SK-N-SH (cell line): ENCODE measurements at places on chromosomes 1 and 21. TPM values are rescaled to one million over a fixed set of nuclear protein-coding genes. Genes with fewer than 3 reads are reported as not detected.

DNA sequence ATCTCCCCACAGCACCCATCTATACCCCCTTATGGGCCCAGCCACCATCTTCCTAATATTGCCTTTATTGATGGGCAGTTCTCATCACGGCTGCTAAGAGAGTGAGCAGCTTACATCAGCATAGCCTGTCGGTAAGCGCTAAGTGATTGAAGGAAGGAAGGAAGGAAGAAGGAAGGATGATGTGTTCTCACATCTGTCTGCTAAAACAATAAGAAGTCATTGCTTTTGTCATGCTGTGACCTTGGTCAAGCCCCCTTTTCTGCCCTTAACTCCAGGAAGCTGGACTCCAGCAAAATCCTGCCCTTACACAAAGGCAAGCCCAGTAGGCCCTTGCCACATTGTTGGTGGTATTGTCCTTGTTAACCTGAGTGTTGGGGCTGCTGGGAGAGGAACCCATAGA is 165.0 kb downstream of the ETS2 start:
- no peaks in the 10 kb centered on the region for H3K4me1 ChIP-seq
- no peaks in the 10 kb centered on the region for H3K36me3 ChIP-seq
- H3K27me3 ChIP-seq: no peaks in the 10 kb centered on the region
- H3K27ac ChIP-seq: no peak overlapping the region

DNA sequence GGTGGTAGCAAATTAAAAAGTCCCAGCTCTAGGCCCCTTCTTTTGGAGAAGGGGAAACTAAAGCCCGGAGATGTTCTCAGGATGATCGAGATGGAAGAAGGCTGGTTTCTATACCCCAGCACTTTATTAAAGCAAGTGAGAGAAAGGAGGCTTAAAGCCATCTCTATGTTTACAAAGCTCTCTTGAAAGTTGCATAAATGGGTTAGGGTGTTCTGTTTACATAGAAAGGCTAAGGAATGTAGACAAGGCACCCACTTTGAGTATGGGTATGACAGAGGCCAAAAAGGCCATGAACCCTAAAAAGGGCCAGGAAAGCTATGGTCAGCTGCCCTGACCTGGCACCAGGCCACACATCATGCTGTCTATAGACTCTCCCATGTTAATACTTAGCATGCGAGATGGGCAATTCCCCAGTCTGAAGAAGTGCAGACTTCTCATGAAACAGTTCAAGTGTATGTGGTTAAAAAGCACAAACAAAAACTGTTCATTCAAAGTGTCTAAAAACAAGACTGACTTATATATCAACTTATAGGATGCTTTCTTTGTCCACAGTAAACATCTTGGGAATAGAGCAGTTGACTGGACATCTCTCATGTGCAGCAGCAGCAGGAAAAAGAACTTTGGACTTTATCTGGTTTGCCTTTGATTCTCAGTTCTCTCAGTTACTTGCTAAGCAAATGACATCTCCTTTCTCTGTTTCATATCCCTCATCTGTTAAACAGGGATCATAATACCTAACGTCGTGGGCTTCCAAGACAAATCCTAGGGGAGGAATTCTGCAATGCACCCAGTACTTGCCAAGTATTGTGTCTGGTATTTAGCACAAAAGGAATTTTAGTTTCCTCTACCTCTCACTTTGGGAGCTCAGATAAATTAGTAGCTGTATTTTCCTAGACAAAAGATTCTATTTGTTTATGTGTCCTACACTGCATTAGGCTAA is 521.6 kb downstream of the PLPP3 start:
- H3K4me3 ChIP-seq: no peak overlapping the region
- DNase-seq: no peak
- H3K27me3 ChIP-seq: no peaks in the 10 kb centered on the region

- H3K36me3 ChIP-seq: no peaks in the 10 kb centered on the region
- H3K27ac ChIP-seq: no peak overlapping the region
- no peak overlapping the region for H3K4me3 ChIP-seq
- DNase-seq: no peak
These were observed 5.2 kb downstream of the KCNQ4 start for GRCh38 chr1:40788561-40789341.

DNA sequence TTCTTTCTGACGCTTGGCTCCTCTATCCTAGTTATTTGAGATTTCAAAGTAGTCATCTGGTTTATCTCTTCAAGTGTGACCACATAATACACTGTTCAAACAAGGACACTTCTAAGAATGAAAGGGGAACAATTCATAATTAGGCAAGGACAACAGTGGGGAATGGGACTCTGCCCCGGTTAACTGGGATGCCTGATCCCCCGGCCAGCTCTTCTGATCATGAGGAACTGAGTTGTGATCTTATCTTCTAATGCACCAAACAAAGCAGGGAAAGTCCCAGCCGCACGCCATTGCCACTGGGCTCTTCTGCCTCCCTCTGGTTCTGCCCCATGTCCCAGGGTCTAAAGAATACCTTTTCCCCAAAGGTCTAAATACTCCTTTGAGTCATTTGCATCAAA is 158.2 kb upstream of the IRF2BP2 start:
- no peak overlapping the region for H3K27ac ChIP-seq
- no peaks in the 10 kb centered on the region for H3K27me3 ChIP-seq
- H3K36me3 ChIP-seq: no peaks in the 10 kb centered on the region
- H3K4me3 ChIP-seq: no peak overlapping the region
- DNase-seq: no peak
- peaks cover 12% of the 10 kb centered on the region for H3K4me1 ChIP-seq

DNA sequence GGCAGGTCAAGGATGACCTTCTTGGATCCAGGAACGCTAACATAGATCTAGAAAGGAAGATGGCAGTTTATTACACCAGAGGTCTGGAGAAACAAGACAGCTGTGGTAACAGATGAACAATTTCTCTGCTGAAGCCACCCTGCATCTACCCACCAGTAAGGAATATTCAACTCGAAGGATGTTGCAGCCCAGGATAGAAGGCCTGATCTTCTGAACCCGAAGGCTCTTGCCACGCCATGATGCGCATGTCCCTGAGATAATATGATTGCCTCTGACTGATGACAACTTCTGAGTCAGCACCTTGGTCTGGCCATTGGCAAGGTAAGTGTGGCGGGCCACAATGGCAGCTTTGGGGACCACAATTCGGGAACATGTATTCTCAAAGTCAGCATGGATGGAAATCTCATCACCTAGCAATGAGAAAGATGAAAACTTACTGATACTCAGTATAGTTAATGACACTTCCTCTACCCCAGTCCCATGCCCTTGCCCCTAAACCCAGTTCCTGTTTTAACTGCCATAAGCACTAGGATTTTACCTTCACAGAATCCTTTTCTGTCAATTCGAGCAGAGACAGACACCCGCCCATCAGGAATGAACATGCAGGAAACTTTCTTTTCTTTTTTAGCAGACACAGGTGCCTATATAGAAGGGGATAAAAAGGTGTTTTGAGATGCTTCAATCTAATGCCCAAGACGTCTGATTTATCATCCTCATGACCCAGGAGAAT is 1.8 kb downstream of the TXNIP start:
- H3K36me3 ChIP-seq: peaks cover 29% of the 10 kb centered on the region
- no peak for DNase-seq
- H3K27me3 ChIP-seq: no peaks in the 10 kb centered on the region
- peak overlapping the region; percentile 90 for H3K4me3 ChIP-seq
- H3K4me1 ChIP-seq: peaks cover 44% of the 10 kb centered on the region

- H3K4me3 ChIP-seq: no peak overlapping the region
- no peaks in the 10 kb centered on the region for H3K27me3 ChIP-seq
- H3K36me3 ChIP-seq: no peaks in the 10 kb centered on the region
- no peak overlapping the region for H3K27ac ChIP-seq
These were observed 72.8 kb downstream of the ETS2 start for GRCh38 chr21:38878379-38879179.

DNA sequence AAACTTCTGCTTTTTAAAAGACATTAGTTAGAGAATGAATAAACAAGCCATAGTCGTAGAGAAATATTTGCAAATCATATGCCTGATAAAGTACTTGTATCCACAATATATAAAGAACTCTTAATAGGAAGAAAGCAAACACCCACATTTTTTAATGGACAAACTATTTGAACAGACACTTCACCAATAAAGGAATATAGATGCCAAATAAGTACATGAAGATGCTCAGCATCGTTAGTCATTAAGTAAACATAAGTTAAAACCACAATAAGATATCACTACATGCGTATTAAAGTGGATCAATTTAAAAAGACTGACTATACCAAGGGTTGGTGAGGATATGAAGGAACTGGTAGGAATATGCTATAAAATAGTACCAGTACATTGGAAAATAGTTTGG is 142.3 kb upstream of the ZC3H11B start:
- H3K27me3 ChIP-seq: no peaks in the 10 kb centered on the region
- H3K27ac ChIP-seq: no peak overlapping the region
- H3K4me3 ChIP-seq: no peak overlapping the region
- H3K4me1 ChIP-seq: no peaks in the 10 kb centered on the region
- DNase-seq: no peak

DNA sequence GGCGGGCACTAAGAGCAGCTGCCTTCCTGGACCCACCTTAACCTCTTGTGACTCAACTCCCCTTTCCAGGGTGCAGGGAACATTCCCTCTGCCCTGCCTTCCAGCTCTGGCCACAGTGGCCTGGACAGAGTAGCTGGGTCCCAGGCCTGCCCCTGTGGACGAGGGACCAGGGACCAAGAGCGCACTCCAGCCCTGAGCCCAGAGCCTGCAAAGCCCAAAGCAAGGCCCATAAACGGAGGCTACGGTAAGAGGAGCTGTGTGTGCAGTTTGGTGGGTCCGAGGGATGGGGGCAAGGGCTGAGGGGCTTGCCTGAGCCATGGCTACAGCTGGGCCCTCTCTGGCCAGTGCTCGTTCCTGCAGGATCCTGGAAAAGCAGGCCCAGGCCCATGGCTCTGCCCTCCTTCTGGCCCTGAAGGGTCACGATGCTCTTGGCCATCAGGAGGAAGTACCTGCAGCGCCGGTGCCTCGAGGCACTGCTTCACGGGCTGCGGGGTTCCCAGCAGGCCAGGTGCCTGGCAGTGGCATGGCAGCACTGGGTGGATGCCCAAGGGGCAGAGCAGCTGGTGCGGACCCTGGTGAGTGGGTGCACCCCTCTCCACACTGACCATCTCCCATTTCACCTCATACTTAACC is 17.8 kb downstream of the MTHFR start:
- peaks cover 18% of the 10 kb centered on the region; the same call in 1 of the 2 replicates for H3K4me1 ChIP-seq
- peaks cover 3% of the 10 kb centered on the region; the same call in 1 of the 2 replicates for H3K36me3 ChIP-seq
- H3K27me3 ChIP-seq: no peaks in the 10 kb centered on the region
- H3K27ac ChIP-seq: no peak overlapping the region
- DNase-seq: no peak
- H3K4me3 ChIP-seq: no peak overlapping the region

GRCh38 chr1:203671047-203671446 is 44.4 kb downstream of the ATP2B4 start:
- no peak for DNase-seq
- peaks cover 49% of the 10 kb centered on the region for H3K4me1 ChIP-seq
- H3K36me3 ChIP-seq: peaks cover 8% of the 10 kb centered on the region
- H3K27ac ChIP-seq: peak overlapping the region; percentile 97
- no peak overlapping the region for H3K4me3 ChIP-seq

DNA sequence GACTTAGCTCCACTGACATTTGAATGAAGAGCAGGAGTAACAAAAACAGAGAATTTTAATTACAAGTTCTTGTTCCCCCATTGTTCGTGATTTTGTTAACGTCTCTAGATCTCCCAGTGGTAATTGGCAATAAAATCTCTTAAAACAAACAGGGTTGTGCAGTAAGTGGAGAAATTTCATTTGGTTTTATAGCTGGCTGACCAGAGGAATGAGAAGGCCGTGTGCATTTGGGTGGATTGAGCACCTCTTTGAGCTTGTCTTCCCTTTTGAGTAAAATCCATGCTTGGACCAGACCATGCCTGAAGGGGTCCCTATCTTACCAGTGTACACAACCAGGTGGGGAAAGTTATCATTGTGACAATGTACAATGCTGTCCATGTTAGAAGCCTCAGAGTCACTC is 137.8 kb downstream of the HIVEP3 start:
- no peak for DNase-seq
- H3K4me3 ChIP-seq: no peak overlapping the region
- no peaks in the 10 kb centered on the region for H3K36me3 ChIP-seq
- H3K4me1 ChIP-seq: peaks cover 14% of the 10 kb centered on the region; the same call in 1 of the 2 replicates
- H3K27ac ChIP-seq: no peak overlapping the region
- no peaks in the 10 kb centered on the region for H3K27me3 ChIP-seq

GRCh38 chr1:240539769-240540414 is 72.1 kb downstream of the GREM2 start:
- DNase-seq: no peak
- no peak overlapping the region for H3K4me3 ChIP-seq
- no peaks in the 10 kb centered on the region for H3K36me3 ChIP-seq
- H3K27ac ChIP-seq: no peak overlapping the region
- no peaks in the 10 kb centered on the region for H3K27me3 ChIP-seq
- no peaks in the 10 kb centered on the region for H3K4me1 ChIP-seq

DNA sequence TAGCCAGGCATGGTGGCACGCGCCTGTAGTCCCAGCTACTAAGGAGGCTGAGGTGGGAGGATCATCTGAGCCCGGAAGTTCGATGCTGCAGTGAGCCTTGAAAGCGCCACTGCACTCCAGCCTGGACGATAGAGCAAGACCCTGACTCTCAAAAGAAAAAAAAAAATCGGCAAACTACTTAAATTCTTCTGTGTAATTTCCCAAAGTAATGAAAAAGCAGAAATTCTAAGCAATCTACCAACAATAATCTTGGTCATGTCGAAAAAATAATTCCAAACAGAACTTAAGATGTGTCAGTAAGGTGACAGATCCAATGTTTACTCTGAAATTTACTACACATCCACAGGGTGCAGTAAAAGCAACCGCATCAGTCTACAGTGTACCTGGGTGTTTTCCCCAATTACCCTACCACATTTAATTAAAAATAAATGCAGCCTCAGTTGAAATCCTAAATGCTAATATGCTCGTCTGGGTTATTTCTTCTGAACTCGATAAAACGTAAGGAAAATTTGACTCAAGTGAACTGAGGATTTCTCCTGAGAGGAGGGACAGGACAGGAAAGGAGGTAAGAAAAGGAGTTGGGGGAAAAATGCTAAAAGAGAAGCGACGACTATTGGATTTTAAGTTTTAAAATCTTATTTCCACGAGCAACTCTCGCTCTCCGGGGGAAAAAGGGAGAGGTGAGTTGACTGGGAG is 801 bp downstream of the EPRS1 start:
- peak; percentile 22 for DNase-seq
- H3K4me3 ChIP-seq: peak overlapping the region; percentile 95
- H3K36me3 ChIP-seq: peaks cover 12% of the 10 kb centered on the region
- H3K27ac ChIP-seq: peak overlapping the region; percentile 81
- no peaks in the 10 kb centered on the region for H3K27me3 ChIP-seq
- H3K4me1 ChIP-seq: peaks cover 2% of the 10 kb centered on the region; the same call in 1 of the 2 replicates

Gene VASH2
- 0.41 and 0.55 TPM in 2 replicates for polyA plus RNA-seq

Gene TCEA3
- 1.1 and 1.2 TPM in 2 replicates for polyA plus RNA-seq

Gene PLA2G2C
- not detected in 2 replicates for polyA plus RNA-seq

Gene DCAF8
- 108 and 150 TPM in 2 replicates for polyA plus RNA-seq

Gene EPHB2
- 18.6 and 25.2 TPM in 2 replicates for polyA plus RNA-seq

Gene TDRD10
- polyA plus RNA-seq: not detected in 2 replicates

Gene PAQR6
- 2.4 and 3.5 TPM in 2 replicates for polyA plus RNA-seq

Gene EPHA8
- polyA plus RNA-seq: 0.02 and 0.18 TPM in 2 replicates

Gene GPR153
- polyA plus RNA-seq: 5.2 and 6.6 TPM in 2 replicates
